ENCODE measurements at places on chromosomes 13 and 19.

DNA sequence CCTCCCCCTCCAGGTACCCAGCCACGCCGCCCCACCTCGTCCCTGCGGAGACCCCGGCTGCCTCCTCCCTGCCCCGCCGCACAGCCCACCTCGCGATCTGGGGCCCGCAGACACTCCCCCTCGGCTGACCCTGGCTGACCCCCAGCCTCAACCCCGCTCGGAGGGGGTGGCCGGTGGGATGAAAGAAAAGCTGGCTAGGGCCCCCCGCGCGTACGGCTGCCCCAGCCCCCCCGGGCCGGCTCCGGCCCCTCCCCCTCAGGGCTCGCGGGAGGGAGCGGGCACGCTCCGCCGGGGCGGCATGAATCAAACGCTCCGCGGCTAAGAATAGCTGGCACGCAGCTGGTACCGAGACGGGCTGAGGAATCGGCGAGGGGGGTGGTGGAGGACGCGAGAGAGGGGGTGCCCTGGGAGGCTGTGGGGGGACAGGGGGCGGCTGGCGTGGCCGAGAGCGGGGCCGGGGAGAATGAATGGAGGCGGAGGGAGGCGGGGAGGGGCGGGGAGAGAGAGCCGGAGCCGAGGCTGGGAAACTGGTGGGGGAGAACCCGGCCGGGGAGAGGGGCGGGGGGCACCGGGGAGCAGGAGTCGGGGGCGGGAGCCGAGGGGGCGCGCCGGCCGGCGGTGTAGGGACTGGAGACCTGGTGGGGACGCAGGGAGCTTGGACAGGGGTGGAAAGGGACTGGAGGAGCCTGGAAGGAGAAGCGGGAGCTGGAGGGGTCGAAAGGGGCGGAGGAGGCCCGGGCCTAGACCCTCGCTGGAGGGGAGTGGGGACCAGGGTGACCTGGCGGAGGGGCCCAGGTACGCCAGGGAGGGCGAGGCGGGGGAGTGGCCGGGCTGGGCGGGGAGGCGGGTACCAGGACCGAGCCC lies 1.1 kb downstream of the SHANK1 start:
- H3K4me1 ChIP-seq: peaks cover 6% of the 10 kb centered on the region
- H3K27ac ChIP-seq: no peak overlapping the region
- H3K4me3 ChIP-seq: no peak overlapping the region
- peaks cover 74% of the 10 kb centered on the region for H3K27me3 ChIP-seq

DNA sequence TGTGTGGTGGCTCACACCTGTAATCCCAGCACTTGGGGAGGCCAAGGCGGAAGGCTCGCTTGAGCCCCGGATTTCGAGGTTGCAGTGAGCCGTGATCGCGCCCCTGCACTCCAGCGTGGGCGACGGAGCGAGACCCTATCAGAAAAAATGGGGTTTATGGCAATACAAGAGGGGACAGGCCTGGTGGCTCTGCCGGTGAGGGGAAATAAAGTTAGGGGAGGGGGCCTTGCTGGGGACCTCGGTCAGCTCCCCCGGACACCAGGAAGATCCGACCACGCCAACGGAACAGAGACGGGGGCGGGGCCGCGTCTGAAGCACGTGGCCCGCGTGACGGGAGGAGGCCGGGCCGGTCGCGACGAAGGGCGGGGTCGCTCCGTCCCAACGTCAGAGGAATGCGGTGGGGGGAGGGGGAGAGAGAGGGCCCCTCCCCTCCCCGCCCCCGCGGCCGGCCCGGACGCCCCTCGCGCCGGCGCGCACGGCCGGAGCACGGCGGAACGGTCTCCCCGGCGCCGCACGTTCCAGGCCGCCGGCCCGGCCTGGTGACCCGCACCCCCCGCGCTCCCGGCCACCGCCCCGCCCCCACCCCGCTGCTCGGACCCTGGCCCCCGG lies 1.9 kb upstream of the HNRNPL start:
- peak; percentile 88 for DNase-seq
- H3K27me3 ChIP-seq: no peaks in the 10 kb centered on the region
- peaks cover 41% of the 10 kb centered on the region for H3K4me1 ChIP-seq
- H3K36me3 ChIP-seq: peaks cover 4% of the 10 kb centered on the region
- H3K4me3 ChIP-seq: peak overlapping the region; percentile 97

GRCh38 chr19:46317339-46317738 lies 20.5 kb downstream of the HIF3A start:
- no peaks in the 10 kb centered on the region for H3K4me1 ChIP-seq
- H3K4me3 ChIP-seq: no peak overlapping the region
- no peaks in the 10 kb centered on the region for H3K36me3 ChIP-seq
- peaks cover 6% of the 10 kb centered on the region for H3K27me3 ChIP-seq
- H3K27ac ChIP-seq: no peak overlapping the region

DNA sequence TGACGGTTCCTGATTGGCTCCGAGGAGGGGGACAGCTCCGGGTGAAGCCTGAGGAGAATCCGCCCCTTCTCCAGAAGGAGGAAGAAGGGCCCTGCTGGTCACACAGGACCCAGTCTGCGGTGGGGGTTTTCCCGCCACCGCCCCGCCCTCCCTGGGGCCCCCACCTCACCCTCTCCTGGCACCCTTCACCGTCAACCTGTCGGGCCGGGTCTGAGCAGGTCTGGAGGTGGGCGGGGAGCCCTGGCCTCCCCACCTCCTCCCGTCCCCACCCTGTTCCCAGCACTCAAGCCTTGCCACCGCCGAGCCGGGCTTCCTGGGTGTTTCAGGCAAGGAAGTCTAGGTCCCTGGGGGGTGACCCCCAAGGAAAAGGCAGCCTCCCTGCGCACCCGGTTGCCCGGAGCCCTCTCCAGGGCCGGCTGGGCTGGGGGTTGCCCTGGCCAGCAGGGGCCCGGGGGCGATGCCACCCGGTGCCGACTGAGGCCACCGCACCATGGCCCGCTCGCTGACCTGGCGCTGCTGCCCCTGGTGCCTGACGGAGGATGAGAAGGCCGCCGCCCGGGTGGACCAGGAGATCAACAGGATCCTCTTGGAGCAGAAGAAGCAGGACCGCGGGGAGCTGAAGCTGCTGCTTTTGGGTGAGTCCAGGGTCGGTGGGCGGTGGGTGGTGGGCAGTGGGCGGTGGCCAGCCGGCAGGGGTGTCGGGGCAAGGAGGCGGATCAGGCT lies at the start of gene GNA15:
TSS of gene GNA15 (plus strand) at position 73 of the 723 bp plus-strand sequence. CDS start at position 491, 418 bp downstream.
- no peaks in the 10 kb centered on the region for H3K36me3 ChIP-seq
- H3K4me3 ChIP-seq: peak within 1 kb of the TSS; percentile 88
- no peaks in the 10 kb centered on the region for H3K27me3 ChIP-seq

DNA sequence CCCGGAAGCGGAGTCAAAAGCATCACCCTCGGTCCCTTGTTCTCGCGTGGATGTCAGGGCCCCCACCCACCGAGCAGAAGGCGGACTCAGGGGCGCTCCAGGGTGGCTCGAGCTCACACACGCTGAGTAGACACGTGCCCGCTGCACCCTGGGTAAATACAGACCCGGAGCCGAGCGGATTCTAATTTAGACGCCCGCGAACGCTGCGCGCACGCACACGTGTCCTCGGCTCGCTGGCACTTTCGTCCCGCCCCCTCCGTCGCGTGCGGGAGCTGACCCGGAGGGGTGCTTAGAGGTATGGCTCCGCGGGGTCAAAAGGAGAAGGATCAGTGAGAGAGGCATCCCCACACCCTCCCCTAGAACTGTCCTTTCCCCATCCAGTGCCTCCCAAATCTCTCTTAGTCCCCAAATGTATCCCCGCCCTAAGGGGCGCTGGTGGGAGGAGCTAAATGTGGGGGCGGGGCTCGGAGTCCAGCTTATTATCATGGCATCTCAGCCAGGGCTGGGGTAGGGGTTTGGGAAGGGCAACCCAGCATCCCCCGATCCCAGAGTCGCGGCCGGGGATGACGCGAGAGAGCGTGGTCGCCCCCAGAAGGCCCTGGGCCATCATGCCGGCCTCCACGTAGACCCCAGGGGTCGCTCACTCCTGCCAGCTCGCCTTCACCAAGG lies 451 bp upstream of the ICAM5 start:
- H3K4me3 ChIP-seq: peak overlapping the region; percentile 90
- peak overlapping the region; percentile 34 for H3K27ac ChIP-seq
- H3K27me3 ChIP-seq: peaks cover 62% of the 10 kb centered on the region
- no peak for DNase-seq
- H3K36me3 ChIP-seq: peaks cover 10% of the 10 kb centered on the region
- peaks cover 56% of the 10 kb centered on the region for H3K4me1 ChIP-seq

Data from T-helper 17 cell (primary cell).